Progenitor cell of endocrine pancreas (in vitro differentiated cells): ENCODE measurements at places on chromosomes 16 and 17.

- no peak for DNase-seq
Observed at GRCh38 chr17:83100853-83101391, 21.5 kb downstream of the METRNL start.

GRCh38 chr17:34156401-34156740 lies 98.7 kb upstream of the CCL2 start:
- no peak for DNase-seq

GRCh38 chr16:64964126-64964540 lies 157.7 kb downstream of the CDH11 start:
- no peak for DNase-seq

DNA sequence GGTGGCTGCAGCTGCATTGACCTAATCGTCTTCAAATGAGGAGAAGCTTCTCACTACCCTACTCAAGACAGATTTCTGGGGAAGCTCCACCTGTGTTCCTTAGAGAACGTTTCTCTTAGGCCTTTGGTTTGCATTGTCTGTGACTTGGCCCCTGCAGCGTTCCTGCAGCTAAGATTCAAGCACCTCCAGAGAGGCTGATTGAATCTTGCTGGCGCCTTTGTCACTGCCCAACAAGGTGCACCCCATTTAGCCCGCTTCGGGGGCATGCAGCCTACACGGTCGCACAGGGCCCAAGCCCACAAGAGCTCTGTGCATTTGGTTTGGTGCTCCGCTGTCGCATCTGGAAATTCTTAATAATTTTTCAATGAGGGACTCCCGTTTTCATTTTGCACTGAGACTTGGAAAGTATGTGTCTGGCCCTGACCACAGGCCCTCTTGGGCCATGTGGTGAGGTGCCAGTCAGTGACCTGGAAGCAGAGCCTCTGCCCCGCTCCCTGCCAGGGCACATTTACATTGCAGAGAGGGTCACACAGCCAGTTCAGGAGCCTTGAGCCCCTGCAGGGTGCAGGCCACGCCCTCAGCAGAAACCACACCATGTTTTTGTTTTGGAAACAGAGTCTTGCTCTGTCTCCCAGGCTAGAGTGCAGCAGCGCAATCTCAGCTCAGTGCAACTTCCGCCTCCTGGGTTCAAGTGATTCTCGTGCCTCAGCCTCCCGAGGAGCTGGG lies 51.1 kb upstream of the CACNG5 start:
- DNase-seq = no peak
